ELR (cell line): ENCODE measurements at places on chromosomes 5 and 9.

- no peak for DNase-seq
Measured at GRCh38 chr9:91477106-91477505, 53.5 kb upstream of the NFIL3 start.

DNA sequence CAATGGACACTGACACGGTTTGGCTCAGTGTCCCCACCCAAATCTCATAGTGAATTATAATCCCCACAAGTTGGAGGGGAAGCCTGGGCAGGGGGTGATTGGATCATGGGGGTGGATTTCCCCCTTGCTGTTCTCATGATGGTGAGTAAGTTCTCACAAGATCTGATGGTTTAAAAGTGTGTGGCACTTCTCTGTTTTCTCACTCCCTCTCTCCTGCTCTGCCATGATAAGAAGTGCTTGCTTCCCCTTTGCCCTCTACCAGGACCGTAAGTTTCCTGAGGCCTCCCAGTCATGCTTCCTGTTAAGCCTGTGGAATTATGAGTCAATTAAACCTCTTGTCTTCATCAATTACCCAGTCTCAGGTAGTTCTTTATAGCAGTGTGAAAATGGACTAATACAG, 115.8 kb upstream of the KIF2A start:
- no peak for DNase-seq

- no peak for DNase-seq
Measured at GRCh38 chr5:150126921-150127265, 28.8 kb downstream of the PDGFRB start.

DNA sequence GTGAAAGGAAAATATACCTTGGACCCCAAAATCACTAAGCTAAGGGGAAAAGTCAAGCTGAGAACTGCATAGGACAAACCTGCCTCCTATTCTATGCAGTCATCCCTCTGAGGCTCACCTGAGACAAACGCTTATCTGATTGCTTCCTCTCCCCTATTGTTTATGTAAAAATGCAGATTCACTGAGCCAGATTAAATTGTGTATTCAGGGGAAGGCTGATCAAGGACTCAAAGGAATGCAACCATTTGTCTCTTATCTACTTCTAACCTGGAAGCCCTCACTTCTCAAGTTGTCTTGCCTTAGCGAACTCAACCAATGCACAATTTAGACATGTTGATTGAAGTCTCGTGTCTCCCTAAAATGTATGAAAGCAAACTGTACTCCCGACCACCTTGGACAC, 13.3 kb downstream of the SPARC start:
- no peak for DNase-seq

DNA sequence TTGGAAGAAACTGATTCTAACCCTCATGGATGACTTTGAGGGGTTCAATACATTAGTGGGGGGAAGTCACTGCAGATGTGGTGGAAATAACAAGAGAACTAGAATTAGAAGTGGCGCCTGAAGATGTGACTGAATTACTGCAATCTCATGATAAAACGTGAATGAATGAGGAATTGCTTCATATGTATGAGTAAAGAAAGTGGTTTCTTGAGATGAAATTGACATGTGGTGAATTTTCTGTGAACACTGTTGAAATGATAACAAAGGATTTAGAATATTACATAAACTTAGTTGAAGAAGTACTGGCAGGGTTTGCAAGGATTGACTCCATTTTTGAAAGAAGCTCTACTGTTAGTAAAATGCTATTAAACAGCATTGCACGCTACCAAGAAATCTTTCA, 113.0 kb downstream of the UGCG start:
- no peak for DNase-seq

- DNase-seq = peak; percentile 81
Measured at GRCh38 chr9:127785023-127785932, 556 bp upstream of the CDK9 start.

DNA sequence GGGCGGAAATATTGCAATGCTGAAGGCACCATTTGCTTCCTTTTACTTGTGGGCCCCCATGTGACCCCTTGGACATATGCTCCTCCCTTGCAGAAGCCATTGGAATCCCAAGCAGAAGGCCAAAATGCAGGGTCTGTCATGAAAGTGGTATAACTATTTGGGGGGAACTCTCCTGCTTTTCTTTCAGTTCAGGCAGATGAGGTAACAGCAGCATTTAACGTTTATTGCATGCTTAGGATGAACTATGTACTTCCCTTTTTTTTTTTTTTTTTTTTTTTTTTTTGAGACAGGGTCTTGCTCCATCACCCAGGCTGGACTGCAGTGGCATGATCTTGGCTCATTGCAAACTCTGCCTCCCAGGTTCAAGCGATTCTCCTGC, 7.8 kb downstream of the FOXI1 start:
- no peak for DNase-seq

GRCh38 chr5:65061974-65062353, 293.2 kb downstream of the CWC27 start:
- DNase-seq = no peak

DNA sequence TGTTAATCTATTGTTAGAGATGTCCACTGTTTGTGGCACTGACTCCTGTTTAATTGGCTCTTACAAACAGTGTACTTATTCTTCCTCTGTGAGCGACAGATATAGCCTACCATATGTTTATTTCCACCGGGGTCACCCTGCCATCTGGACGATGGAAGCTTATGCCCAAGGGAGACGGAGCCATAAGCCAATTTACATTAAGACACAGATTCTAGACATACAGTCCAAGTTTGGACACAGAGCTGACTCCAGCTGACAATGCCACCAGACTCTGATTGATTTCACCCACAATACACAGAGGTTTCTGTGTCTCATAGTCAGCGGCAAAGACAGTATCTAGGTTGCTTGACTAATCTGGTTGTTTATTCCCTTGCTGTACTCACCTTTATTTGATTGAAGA, 198.9 kb downstream of the ENC1 start:
- DNase-seq = no peak
